NCI-H510A (cell line): ENCODE measurements at places on chromosomes 2 and 18.
A peak's percentile ranks its signal among the peaks of the same experiment; 100 is the strongest.

DNA sequence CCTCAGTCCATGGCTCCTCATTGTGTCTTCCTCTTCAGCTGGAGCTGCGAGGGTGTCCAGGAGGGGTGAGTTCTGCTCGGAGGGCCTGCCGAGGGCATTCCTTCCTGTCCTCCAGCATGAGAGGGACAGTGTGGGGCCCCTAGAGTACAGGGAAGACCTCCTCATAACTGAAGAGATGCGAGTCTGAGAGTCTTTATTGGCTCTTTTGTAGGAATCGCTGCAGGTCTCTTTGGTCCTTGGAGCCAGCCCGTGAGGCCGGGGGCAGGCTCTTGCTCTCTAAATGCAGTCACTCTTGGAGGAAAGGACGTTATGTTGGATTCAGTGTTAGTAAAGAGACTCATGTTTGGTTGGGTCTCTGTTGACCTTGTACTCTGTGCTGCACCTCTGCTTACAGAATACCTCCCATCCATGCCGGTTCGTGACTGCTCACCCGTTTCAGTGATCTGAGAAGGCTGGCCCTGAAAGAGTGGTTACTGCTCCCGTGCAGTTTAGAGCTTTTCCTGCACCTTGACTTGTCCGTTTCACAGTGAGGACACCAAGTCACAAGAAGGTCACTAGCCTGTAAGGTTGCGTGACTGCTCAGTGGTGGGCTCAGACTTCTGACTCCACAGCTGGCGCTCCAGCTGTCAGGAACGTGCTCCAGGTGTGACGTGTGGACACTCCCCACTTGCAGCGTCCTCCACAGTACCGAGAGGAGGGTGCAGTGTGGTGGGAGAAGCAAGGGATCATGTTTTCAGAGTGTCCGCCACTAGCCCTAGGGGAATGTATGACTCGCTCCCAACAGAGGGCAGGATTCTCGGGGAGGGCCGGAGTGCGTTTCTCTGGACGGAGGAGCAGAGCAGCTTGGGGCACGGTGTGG lies 7.8 kb downstream of the ATG4B start:
- no peak for DNase-seq

DNA sequence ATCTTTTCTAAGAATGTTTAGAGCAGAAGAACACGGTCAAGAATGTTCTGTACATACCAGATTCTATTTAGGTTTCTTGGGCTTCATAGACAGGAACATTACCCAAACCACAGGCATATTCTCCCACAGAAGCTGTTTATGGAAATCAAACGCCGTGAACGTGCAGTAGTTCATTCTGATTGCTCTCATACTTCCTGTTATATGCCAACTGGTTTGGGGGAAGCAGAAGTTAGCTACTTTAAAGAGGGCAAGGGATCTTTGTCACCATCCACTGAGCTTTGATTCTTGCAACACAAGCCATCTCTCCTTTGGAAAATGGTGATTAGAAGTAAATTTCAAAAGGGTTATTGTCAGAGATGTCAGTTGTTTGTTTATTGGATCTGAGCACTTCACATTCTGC lies 182.2 kb upstream of the NRP2 start:
- DNase-seq, result no peak

GRCh38 chr2:164766216-164766953 lies 75.2 kb downstream of the COBLL1 start:
- no peak for DNase-seq

- no peak for DNase-seq
Observed at GRCh38 chr2:125312342-125312741, 1287.3 kb downstream of the CNTNAP5 start.

DNA sequence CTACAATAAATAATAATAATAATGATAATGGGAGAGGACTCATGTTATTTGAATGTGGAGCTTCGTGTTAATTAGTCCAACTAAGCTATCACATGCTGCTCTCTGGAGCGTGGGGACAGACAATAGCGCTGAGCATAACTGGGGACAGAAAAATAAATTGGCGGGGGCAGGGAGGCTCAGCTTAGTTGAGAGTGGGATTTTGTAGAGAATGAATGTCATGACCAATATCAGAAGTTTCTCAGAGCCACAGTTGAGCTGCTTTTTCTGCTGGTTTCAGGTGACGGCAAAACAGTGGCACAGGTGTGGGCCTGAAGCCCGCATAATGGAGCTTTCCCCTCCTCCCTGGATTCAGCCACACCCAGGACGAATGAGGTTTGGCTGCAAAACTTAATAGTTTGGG lies 111.1 kb upstream of the CAB39 start:
- no peak for DNase-seq

GRCh38 chr18:34222307-34223163 lies 2.2 kb downstream of the NOL4 start:
- peak; percentile 76 for DNase-seq

GRCh38 chr18:40935423-40935822 lies 1019.6 kb upstream of the PIK3C3 start:
- DNase-seq, result no peak
